ENCODE measurements at places on chromosomes 2 and 18.

DNA sequence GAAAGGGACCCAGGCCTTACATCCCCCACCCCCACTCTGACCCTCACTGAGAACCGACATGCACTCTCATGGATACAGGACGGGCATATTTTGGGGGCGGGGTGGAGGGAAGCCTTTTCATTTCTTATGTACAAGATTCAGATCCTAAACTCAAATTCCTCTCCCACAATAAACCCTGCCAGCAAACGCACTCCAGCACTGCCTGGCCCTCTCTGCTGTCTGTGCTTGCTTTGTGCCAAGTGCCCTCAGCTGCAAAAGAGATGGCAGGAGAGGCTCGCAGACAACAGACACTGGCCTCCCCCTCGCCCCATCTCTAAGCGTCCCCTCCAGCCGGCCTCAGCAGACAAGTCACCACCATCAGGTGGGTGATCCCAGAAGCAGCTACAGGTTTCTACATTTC, 42.4 kb downstream of the FAM168B start:
- DNase-seq = no peak

DNA sequence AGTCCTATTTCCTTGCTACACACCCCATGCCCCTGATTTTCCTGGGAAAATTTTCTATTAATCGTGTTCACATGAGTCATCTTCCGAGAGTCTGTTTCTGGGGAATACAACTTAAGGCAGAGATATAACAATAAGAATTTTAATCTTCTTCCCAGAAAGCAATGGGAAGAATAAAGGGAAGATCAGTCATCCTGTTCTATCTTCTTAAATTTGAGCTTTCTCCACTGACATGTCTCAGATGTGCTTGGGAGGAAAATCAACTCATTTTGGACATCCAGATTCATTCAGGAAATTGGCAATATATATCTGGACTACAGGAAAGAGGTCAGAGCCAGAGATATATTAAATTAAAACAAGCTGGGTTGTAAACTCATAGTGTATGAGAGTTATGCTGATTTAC, 62.3 kb upstream of the SPAG16 start:
- no peak for DNase-seq

DNA sequence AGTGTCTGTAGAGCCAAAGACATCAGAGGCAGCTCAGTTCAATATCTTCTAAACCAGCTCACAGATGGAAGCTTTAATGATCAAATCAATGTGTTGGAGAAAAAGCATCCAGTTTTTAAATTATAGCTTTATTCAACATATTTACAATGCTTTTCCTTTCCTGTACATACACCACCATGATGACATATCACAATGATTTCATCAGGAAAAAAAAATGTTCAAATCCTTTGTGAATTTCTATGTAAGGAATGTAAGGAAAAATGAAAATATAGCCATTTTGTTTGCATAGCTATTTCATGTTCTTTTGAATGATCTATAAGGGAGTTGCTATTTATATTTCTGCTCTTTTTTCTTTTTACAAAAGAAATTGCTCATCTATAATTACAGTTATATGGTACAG, 134.7 kb upstream of the CDH20 start:
- DNase-seq = no peak

- no peak for DNase-seq
Observed at GRCh38 chr2:229429589-229429988, 158.5 kb upstream of the PID1 start.

DNA sequence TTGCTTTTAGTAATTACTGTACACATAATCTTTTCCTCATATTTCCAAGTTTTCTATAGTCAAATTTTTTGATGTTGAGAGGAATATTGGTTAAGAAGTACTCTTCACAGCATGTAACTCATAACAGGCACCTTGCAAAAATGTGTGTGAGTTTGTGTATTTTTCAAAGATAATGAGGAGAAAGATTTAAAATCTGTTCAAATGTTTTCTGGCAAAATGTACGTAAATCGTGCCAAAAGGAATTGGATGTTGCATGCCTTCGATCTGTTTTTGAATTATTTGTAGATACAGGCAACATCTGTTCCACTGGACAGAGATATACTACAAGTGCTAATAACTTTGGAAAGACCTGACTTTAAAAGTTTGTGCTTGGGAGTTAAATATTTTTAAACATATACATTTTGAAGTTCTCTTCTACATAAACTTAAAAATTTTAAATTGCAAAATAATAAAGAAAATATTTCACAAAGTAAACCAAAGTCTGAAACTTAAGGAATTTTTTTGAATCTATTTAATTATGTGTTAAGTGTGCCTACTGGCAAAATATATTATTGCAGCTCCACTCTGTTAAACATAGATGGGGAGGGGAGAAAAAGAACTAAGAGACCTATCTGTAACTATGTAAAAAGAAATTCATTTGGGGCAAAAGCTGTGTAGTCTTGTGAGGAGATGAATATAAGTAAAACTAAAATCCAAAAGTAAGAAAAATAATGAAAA, 133.5 kb upstream of the UBE2E3 start:
- DNase-seq = no peak

GRCh38 chr2:218419630-218420216, 800 bp downstream of the VIL1 start:
- DNase-seq = no peak

GRCh38 chr2:109213646-109214433, 84.8 kb downstream of the SH3RF3 start:
- DNase-seq = peak; percentile 46

- no peak for DNase-seq
Observed at GRCh38 chr18:78740876-78741275, 238.7 kb upstream of the SALL3 start.

DNA sequence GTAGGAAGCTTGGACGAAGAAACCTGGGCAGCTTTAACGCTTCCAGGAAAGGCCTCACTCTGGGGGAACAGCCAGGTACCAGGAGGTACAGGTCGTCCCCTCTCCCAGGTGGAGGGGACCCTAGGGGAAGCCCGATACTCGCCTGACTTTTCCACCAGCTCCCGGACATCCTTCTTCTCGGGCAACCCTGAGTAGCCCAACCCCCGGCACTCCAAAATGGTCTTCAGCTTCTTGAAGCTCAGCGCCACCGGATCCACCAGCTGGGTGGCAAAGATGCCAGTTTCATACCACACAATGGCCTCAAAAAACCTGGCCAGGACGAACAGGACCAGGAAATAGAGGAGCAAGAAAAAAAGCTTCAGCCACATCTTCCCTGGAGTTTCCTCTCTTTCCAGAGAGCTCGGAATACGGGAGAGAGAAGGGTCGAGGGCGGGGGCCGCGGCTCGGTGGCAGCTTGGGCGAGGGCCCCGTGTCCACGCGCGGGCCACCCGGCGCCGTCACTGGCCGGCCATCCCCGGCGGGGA, 1.1 kb downstream of the RNF103 start:
- no peak for DNase-seq

GRCh38 chr2:59824314-59824713, 729.1 kb downstream of the BCL11A start:
- DNase-seq = no peak

DNA sequence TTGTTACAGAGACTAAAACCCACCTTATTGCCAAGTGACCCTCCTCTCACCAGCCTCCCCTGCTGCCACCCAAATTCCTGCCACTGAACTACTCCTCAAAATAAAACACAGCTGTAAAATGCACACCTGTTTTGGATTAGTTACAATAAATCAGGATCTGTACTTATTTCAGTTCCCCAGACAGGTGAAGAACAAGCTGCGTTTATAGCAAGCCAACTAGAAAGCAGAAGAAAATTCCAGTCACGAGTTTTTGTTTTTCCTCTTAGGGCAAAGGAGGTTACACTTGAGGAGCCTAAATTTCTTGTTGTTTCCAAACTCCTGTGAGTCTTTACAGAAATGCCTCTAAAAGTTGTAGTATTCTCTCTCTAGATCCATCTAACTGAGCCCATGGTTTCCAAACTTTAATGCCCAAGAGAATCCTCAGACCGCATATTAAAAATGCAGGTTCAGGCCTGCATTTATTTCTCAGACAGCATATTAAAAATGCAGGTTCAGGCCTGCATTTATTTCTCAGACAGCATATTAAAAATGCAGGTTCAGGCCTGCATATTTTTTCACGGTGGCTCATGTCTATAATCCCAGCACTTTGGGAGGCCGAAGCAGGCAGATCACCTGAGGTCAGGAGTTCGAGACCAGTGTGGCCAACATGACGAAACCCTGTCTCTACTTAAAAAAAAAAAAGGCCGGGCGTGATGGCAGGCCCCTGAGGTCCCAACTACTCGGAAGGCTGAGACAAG, 62.2 kb downstream of the ALPK2 start:
- DNase-seq = no peak

DNA sequence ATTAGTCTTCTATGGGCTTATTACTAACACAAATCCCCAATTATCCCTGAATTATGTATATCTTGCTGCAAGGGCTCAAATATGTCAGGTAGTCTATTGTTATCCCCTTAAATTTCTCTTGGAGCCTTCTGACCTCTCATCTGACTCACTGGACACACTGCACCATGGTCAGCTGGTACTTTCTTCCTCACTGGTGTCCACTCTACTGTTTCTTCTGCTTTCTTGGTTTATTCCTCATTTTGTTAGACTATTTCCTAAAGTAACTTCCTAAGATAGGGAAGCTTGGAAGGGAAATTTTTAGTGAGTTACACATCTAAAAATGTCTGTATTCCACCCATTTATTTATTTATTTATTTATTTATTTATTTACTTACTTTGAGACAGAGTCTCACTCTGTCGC, 26.5 kb downstream of the WDR35 start:
- DNase-seq = no peak

GRCh38 chr2:102129951-102130646, 12.4 kb upstream of the IL1R1 start:
- DNase-seq = no peak

DNA sequence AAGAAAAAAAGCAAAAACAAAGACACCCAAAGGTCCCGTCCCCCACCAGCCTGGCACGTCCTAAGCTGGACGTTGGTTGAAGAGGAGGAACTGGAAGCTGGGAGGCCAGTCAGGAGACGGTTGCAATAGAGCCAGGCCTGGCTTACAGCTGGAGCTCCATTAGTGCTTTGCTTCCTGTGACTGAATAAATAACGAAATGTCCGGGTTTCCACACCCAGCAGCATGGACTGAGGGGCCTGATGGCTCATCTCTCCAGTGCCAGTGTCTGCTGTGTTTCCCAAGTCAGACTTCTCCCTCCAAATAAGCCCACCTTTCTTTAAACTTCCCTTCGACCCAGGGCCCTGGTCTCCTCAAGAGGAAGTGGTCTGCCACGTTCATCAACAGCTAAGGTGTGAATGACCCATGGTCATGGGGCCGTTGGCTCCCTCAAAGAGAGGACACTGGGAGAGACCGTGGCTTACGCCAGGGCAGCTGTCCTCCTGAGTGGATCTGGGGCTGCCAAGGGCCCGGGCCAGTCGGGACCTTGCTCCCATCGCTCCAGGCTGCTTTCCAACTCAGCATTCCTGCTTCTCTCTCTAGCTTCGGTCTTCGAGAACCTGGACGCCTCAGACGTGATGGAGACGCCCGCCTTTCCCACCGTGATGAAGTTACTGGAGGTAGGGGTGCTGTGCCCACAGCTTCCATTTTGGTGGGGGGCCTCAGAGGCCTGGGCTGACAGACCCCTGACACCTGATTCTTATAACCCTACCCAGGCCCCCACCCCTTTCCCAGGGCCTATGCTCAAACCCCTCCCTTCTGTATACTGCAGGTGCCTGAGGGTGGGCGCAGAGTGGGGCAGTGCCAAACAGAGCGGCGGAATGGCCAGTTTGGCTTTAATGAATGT, 44.9 kb downstream of the MYO7B start:
- no peak for DNase-seq

DNA sequence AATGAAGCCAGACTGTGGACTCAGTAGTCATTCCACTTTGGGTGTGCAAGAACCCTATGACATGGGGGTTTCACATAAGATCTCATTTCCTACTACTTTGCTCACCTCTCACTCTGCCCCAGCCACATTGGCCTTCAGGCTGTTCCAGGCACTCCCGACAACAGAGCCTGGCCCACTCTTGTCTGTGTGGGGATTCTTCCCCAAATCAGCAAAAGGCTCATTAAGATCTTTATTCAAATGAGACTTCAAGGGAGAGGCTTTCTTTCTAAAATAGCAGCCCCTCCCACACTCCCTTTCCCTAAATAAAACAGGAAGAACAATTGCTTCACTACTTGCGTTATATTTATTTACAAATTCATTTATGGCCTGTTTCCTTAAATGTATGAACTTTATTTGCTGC, 3.5 kb upstream of the CDC42EP3 start:
- no peak for DNase-seq

GRCh38 chr2:47002480-47003381, 87.1 kb upstream of the MCFD2 start:
- peak; percentile 23 for DNase-seq

- no peak for DNase-seq
Observed at GRCh38 chr2:60708630-60709320, 47.3 kb upstream of the PAPOLG start.

DNA sequence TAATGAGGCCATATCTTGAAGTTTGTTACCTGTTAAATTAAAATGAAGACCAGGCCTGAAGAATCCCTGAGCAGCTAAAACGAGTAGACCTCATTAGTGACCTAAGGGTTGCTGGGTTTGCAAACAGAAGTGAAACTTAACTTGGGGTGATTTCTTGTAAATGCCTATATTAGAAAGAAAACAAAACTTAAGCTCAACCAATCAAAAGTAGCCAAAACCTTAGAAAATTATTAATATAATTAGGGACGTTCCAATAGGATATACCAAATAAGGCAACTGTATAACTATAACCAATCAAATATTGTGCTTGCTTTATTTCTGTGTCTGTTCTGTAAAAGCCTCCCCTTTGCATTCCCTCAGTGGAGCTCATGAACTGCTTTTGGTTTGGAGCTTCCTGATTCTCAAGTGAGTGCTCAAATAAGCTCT, 137.9 kb upstream of the VRK2 start:
- DNase-seq = no peak

- no peak for DNase-seq
Observed at GRCh38 chr2:71700658-71701397, 247.5 kb downstream of the DYSF start.

DNA sequence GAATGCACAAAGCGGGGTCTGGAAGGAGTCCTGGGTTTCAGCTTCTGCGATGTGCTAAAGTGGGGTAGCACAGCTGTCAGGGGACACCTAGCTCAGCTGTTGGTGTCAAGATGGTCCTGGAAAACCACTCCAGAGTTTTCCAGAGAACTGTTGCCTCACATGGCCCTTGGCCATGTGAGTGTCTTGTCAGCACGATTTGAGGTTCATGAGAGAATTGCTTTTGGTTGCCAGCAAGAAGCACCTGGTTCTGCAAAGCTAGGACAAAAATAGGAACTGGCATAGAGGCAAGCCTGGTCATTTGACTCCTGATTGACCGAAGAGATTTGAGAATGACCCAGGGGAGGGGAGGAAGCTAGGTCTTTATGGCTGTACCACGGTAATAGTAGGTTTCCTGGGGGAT, 50.4 kb upstream of the CTLA4 start:
- no peak for DNase-seq

DNA sequence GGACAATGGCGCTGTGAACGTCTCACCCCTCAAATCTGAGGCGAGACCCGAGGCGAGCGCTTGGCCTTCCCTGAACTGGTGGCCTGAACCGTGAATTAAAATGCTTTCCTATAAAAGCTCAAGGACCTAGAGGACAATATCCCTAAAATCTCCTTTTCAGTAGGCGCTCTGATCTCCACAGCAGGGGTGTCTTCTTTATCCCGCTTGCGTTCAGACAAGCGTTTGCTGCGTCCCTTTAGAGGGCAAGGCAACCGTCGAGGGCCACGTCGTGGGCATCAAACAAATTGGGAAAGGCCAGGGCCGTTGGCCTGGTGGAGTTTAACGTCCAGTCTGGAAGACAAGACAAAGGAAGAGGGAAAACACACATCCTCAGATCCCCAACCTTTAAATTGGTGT, 1.3 kb upstream of the RAX start:
- DNase-seq = no peak

Measured in RCC 7860 (cell line).